ENCODE measurements at places on chromosomes 7 and 10.

DNA sequence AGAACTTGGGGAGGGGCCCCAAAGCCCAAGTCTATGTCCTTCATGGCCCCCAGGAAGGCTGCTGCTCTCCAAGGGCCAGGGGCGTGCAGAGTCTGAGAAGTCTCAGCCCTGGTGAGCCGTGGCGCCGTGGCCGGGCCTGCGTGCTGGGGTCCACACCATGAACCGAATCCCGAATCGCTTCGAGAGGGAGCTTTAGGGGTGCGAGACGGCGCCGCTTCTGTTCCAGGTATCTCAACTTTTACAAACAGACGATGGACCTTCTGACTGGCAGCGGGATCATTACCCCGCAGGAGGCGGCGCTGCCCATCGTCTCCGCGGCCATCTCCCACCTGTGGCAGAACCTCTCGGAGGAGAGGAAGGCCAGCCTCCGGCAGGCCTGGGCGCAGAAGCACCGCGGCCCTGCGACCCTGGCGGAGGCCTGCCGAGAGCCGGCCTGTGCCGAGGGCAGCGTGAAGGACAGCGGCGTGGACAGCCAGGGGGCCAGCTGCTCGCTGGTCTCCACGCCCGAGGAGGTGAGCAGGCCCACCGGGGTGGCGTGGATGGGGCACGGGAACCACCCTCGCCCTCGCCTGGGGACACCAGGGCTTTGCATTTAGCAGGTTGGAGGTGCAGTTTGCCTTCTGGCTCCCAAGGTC, 12.7 kb downstream of the STRA8 start:
- no peak for DNase-seq

GRCh38 chr7:17770710-17771375, 169.5 kb downstream of the SNX13 start:
- DNase-seq, result no peak

DNA sequence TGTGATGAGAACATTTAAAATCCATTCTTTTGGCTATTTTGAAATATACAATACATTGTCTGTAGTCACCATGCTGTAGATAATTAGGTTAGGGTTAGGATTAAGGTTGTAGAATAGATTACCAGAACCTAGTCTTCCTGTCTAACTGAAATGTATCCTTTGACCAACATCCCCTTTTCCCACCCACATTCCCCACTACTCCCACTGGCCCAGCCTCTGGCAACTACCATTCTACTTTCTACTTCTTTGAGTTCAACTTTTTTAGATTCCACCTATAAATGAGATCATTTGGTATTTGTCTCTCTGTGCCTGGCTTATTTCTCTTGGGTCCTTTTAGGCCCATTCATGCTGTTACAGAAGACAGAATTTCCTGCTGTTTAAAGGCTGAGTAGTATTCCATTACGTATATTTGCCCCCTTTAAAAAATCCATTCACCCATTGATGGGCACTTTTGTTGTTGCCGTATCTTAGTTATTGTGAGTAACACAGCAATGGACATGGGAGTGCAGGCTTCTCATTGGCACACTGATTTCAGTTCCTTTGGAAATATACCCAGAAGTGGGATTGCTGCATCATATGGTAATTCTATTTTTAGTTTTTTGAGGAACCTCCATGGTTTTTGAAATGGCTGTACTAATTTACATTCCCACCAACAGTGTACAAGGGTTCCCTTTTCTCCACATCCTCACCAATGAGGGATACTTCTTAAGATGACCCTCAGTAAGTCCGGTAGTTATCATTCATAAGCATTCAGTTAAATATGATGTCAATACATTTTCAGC, 104.0 kb downstream of the RALA start:
- DNase-seq, result no peak

DNA sequence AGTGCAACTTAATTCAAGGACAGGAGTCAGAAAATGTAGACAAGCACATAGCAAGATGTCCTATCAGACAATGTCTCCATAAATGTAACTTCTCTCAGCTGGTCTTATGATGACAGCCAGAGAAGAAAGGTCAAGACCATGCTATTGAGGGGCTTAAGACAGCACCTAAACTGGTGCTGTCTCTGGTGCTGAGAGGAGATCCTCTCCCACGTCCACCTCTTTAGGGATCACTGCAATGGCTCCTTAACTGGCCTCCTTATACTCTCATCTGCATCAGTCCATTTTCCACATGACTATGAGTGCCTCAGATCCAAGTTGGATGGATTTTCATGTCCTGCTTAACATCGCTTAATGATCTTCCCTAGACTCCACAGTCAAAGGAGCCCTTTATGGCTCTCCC, 210.6 kb downstream of the ARL4A start:
- no peak for DNase-seq

GRCh38 chr10:72044417-72045041, 43.8 kb downstream of the SPOCK2 start:
- DNase-seq, result no peak

- no peak for DNase-seq
Observed at GRCh38 chr7:30816645-30817370, 45.6 kb downstream of the MINDY4 start.

GRCh38 chr10:113168584-113168983, 218.5 kb downstream of the TCF7L2 start:
- DNase-seq, result no peak

DNA sequence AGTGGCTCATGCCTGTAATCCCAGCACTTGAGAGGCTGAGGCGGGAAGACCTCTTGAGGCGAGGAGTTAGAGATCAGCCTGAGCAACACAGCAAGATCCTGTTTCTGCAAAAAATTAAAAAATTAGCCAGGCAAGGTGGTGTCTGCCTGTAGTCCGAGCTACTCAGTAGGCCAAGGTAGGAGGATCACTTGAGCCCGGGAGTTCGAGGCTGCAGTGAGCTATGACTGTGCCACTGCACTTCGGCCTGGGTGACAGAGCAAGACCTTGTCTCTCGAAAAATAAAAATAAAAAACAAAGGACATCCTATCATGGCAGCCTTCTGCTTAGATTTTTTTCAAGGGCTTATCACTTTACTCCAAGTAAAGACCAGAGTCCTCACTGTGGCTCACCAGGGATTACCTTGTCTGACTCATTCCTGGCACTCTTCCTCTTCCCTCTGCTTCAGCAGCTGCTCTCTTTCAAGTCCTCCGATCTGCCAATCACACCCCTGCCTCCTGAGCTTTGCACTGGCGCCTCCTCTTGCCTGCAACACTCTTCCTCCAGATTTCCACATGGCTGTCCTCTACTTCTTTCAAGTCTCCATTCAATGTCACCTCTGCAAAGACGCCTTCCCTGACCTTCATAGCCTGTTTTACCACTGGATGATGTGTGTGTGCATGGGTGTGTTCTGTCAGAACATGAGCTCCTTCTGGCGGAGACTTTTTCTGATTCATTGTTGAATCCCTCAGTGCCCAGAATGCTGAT, 7.7 kb downstream of the PRTFDC1 start:
- no peak for DNase-seq

Data from stimulated activated CD8-positive, alpha-beta memory T cell treated with anti-CD3 and anti-CD28 coated beads, Interleukin-4, amount 100 ng/mL, for 4 hours (primary cell).